ENCODE measurements at places on chromosomes 2 and 18. TPM values are rescaled to one million over a fixed set of nuclear protein-coding genes. Genes with fewer than 3 reads are reported as not detected.

The CGREF1 gene
- total RNA-seq, result 1.7 TPM

The OR6B2 gene
- total RNA-seq, result not detected

The RAD51AP2 gene
- total RNA-seq, result not detected

The CHRND gene
- total RNA-seq, result not detected

The UGT1A10 gene
- not detected for total RNA-seq

The RBFA gene
- 42.8 TPM for total RNA-seq

The CYP27C1 gene
- total RNA-seq, result 0.11 TPM

The TXNDC2 gene
- total RNA-seq, result not detected

The EML6 gene
- 0.76 TPM for total RNA-seq

The LYG2 gene
- total RNA-seq, result not detected

The HOXD13 gene
- total RNA-seq, result under 0.01 TPM

The LCT gene
- under 0.01 TPM for total RNA-seq

The GMCL1 gene
- total RNA-seq, result 8.0 TPM
